ENCODE measurements at places on chromosomes 4 and X.

DNA sequence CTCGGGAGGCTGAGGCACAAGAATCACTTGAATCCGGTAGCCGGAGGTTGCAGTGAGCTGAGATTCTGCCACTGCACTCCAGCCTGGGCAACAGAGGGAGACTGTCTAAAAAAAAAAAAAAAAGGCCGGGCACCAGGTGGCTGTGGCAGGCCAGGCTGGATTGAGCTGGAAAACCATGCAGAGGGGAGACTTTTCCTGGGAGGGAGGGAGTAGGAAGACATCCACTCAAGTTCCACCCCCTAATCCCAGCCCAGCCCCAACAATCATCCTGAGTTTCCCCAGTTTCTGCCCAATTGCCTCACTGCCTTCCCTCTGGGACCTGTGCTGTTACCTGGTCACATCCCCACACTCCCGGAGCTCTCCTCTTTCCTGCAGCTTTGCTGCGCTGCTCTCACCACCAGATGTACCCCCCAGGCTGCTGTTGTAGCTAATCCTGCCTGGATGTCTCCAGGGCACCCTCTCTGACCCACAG is 9.0 kb upstream of the TSPYL2 start:
- DNase-seq: no peak

DNA sequence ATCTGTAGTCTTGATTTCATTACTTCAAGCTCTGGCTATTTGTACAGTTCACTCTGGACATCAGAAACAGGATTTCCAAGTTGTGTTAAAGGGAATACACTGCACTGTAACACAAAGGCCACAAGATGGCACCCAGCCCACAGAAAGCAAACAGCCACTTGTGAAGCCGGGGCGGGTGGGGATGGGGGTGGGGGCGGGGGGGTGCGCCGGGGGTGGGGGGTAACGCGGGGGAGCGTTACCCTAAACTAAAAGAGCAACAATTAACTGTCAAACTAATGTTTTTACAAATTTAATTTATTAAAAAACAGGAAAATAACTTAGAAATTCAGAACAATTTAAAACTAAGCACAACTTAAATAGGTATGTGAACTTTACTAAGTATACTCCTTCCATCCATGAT is 27.3 kb downstream of the PRDX4 start:
- peak; percentile 74 for DNase-seq

- DNase-seq: no peak
Observed at GRCh38 chrX:15721911-15722310, 16.2 kb upstream of the CA5B start.

DNA sequence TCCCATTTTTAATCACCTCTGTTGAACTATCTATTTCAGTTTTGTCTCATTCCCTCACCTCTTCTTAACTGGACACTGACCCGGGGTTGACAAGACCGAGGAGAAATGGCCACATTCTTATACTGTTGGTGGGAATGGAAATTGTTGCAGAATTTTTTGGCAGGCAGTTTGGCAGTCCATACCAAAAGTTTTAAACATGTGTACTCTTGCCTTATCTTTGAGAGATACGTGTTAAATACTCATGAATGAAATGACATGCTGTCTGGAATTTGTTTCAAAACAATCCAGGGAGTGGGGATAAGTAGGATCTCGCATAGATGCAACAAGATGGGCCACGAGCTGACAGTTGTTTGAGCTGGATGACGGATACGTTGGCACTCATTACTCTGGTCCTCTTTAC is 12.1 kb downstream of the FGFBP1 start:
- DNase-seq: no peak

Data from hematopoietic multipotent progenitor cell treated with erythropoietin and hydrocortisone succinate and interleukin-3 and kit ligand, for 6 days (in vitro differentiated cells).